Activated T-cell treated with anti-CD3 and anti-CD28 coated beads for 4 hours (primary cell): ENCODE measurements at places on chromosomes 2 and 18.

- DNase-seq, result no peak
Measured at GRCh38 chr2:146238254-146238966, 1606.4 kb upstream of the ACVR2A start.

GRCh38 chr2:224101820-224102630, 62.9 kb upstream of the SERPINE2 start:
- DNase-seq, result no peak

- no peak for DNase-seq
Measured at GRCh38 chr2:215407061-215407460, 28.8 kb downstream of the FN1 start.

GRCh38 chr2:20561637-20562454, 89.1 kb downstream of the HS1BP3 start:
- no peak for DNase-seq

DNA sequence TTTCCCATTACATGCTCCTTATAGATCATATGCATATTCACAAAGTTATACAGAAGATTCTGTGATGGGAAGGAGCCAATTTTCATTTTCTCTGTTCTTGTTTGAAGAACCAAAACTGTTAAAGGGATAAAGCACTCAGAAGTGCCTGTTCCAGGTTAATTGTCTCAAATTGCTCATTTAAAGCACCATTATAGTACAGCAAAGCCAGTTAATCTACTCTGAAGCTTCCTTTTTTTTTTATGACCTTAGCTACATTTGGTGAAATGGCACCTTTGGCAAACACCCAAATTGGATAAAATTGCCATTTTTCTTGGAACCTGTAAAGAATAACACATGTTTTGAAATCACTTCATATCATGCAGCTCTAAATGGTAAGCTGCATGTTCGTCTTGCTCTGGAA, 1092.3 kb downstream of the BCL11A start:
- no peak for DNase-seq

GRCh38 chr2:189362283-189362682, 79.0 kb upstream of the WDR75 start:
- no peak for DNase-seq

DNA sequence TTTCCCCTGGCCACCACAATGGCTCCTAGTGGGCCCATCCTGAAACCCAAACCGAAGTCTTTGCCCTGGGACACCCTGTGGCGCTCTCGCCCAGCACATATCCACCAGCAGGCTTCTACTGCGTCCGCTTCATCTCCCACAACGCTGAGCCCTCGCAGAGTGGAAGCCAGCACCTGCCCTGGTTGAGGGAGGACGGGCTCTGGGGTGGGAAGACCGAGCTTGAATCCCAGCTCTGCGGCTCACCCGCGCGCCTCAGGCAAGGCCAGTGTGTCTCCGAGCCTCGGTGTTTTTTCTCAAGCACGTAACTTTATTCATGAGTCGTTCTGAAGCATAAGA, 15.6 kb downstream of the KLF11 start:
- DNase-seq, result no peak

DNA sequence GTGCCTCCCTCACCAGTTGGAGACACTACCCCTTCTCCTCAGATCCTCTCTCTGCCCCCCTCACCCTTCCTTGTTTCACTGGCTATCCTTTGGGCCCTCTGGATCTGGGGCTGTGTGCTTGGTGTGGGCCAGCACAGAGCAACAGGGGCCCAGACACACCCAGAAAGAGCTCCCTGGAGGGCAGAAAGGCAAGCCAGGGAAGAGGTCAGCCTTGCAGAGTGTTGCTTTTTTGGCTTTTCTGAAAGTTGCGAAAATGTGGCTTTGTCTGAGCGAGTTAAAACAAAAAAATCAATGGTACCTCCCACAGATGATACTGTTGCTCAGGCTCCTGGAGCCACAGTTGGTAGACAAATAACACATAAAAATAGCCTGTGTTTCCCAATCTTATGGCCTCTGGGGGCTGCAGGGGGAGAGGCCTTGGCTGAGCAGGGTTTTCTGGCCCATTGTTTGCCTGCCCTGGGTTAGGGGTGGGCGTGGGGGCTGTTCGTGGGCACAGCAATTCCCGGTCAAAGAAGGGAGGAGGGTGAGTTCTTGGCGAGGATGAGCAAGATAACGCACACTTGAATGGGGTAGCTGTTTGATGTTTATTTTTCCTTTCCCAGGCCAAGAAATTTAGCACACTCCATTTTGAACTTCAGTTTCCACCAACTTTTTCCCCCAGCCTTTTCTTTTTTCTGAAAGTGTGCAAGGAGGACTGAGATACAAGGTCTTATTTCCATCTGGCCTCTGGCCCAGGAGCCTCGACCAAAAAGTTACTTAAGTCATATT, 167.0 kb upstream of the HAAO start:
- no peak for DNase-seq

DNA sequence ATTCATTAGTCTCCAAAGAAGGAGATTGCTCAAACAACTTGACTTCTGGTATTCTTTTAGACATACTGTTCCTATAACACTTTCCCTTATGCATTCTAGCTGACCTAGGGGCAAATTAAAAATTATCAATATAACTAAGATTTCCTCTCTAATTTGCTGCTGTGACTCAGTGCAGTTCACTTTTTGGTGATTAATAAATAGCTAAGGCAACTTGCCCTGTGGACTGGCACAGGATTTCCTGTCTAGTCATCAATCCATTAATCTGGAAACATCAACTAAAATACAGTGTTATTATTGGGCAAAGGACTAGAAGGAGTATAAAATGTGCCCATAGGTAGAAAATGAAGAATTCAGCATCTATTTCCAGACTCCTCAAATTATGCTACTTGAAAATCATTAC, 83.5 kb upstream of the SERPINE2 start:
- no peak for DNase-seq

DNA sequence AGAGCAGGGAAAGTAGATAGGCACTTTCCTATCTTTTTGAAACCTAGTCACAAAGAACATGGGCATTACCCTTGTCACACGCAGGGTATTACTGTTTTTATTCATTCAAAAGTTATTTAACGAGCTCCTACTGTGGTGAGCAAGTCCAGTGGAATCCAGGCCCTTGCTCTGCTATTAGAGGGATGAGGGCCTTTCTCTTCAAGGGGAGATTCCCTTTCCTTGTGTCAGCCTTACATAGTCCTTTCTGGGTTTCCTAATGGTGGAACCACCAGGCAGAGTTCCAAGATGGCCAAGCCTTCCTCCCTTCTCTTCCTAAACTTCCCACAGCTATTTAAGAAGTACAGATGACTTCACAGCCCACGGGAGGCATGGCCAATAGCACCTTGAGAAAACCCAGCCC, 64.6 kb downstream of the SPTBN1 start:
- DNase-seq, result no peak

GRCh38 chr2:99880148-99880963, 262.0 kb downstream of the AFF3 start:
- DNase-seq, result no peak

DNA sequence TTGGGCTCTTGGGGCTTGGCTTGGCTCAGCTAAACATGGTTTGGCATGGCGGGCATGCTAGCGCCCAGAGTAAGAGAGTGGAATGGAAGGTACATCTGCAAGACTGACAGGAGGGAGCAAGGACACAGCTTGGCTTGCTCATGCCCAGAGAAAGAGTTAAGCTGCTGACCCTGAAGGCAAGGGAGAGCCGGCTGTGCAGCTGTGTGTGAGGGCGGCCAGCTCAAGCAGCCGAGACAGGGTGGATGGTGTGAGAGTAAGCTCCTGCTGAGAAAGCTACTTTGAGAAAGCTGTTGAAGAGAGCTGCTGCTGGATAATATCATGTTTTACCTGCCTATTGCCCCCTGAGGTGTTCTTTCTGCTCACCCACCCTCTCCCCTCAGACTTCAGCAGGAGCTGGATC, 135.6 kb downstream of the CCBE1 start:
- DNase-seq, result no peak

GRCh38 chr2:200929334-200930249, 33.9 kb downstream of the ORC2 start:
- DNase-seq, result no peak

GRCh38 chr2:195559431-195559914, 97.6 kb upstream of the SLC39A10 start:
- peak; percentile 49 for DNase-seq
